ENCODE measurements at places on chromosomes 16 and 17. TPM values are rescaled to one million over a fixed set of nuclear protein-coding genes. Genes with fewer than 3 reads are reported as not detected.

- peak; percentile 14 for DNase-seq
Observed at GRCh38 chr16:60363566-60363965, 1629.5 kb upstream of the GOT2 start.

DNA sequence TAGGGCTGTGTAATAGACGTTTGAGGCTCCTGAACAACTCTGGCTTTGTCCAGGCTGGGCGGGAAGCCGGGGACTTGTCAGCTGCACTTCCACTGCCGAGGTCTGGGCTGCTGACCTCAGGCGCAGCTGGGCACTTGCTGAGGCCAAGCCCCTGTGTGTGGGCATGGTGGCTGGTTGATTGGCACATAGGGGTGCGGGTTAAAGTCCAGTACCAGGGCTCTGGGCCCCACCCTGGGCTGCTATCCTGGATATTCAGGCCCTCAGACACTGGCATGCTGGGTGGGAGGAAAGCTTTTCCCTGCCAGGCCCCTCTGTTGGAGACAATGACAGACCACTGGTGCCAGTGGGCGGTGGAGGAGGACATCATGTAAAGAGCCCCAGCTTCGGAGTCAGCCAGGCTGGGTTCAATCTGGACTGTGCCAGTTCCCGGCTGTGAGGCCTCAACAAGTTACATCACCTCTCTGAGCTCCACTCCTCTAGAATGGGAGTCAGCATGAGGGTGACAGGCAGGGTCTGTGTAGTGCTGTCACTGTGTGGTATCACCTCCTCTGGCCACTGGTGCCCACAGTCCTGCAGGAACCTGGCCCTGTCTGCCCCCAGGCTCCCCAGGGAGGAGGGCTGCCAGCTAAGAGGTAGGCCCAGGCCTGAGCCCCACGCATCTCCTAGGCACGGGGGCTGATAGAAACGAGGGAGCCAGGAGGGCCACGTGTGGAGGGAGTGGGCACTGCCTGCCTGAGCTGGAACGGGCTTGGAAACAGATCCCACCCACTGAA lies 42.5 kb downstream of the PSME3IP1 start:
- no peak for DNase-seq

DNA sequence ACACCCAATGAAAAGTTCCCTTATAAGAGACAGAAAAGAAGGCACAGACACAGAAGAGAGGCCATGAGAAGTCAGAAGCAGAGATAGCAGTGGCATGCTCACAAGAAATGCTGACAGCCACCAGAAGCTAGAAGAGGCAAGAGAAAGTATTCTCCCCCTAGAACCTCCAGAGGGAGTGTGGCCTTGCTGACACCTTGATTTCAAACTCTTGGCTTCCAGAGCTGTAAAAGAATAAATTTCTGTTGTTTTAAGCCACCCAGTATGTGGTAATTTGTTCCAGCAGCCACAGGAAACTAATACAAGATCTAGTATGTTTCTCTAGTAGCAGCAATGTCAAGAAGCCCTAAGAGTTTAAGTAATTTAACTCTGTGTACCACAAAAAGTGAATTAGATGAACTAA lies 87.2 kb upstream of the NOG start:
- no peak for DNase-seq

DNA sequence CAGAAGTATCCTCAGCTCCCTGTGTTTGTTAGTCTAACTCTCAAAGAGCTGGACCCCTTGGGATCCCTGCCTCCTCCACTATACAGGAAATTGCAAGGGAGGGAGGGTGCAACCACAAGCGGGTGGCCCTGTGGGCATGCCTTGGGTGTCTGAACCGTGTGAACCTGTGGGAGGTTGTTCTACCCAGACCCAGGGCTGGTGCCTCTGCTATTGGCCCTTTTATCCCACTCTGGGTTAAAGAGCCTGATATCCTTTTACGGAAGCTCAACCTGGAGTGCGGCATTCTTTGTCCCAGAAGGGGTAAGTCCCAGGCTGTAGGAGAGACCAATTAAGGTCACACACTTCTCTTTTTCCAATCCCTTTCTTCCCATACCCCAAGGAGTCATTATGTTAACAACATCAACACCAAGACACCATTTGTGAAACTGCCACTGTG lies 53.4 kb downstream of the ARSG start:
- no peak for DNase-seq

The NPIPB13 gene
- 5.3 TPM for polyA plus RNA-seq

The CCDC47 gene
- 76.6 TPM for polyA plus RNA-seq

DNA sequence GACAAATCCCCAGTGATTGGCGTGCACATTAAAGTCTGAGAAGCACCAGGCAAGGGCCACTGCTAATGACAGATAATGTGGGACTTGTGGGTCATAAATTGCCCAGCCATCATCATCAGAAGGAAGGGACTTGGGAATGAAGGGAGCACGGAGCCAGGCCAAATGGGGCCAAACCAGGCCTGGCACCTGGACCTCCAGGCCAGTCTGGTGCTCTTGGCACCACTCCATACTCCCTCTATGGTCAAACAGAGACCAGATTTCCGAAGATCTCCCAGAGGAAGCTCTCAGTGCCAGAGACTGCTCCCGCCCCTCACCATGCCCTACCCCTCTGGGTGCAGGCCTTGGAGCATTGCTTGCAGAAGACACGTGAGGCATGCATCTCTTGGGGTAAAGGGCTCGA lies 142.2 kb downstream of the CCDC182 start:
- no peak for DNase-seq

DNA sequence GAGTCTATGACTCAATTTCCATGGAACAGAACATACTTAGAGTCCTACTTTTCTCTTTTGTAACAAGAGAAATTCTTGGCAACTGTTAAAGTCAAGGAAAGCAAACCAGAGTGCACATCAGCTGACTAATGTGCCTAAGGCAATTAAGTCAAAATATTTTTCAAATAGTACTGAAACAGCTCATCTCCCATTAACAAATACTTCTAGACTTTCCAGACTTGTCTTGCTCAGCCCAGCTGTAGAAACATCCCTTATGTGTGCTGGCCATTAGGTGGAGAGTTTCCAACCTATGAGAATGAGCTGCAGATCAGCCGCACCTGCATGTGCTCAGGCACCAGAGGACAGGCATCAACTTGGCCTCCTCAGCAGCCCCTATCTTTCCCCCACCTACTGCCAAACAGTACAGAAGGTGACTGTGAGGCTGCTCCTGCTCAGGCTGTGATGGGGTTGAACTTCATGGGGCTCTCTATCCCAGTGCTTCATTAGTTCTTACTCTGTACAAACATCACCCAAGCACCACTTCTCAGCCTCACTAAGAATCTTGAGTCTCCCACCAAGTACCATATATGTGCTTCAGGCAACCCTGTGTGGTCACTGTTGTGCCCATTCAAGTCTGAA lies 32.2 kb downstream of the TEX2 start:
- DNase-seq, result no peak

DNA sequence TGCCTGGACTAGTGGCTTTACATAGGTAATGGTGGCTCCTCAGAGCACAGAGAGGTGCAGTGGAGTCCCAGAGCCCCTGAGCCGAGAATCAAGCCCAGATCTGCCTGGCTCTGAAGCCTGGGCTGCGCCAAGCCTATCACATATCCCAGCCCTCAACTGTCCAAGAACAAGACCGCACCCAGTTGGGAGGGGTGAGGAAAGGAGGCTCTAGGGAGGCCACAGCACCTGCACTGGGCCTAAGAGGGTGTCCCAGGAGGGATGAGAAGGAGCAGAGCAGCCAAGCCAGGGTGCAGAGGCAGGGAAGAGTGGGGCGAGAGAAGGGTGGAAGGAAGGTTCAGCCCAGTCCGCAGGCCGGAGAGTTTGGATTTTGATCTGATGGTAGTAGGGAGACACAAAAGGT lies 941 bp upstream of the RNF112 start:
- no peak for DNase-seq

DNA sequence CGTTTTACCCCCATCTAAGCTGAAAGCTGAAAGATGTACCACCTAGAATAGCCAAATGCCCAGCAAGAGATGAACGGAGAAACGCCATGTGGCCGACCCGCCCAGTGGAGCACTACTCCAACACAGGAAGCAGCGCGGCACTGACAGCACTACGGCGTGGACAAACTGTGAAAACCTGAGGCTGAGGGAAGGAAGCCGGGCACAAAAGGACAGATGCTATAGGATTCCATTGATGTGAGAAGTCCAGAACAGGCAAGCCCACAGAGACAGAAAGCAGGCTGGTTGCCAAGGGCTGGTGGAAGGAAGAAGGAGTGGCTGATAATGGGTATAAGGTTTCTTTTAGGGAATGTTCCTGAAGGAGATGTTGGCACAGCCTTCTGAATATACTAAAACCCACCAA lies 29.4 kb upstream of the SLC38A8 start:
- DNase-seq, result no peak

DNA sequence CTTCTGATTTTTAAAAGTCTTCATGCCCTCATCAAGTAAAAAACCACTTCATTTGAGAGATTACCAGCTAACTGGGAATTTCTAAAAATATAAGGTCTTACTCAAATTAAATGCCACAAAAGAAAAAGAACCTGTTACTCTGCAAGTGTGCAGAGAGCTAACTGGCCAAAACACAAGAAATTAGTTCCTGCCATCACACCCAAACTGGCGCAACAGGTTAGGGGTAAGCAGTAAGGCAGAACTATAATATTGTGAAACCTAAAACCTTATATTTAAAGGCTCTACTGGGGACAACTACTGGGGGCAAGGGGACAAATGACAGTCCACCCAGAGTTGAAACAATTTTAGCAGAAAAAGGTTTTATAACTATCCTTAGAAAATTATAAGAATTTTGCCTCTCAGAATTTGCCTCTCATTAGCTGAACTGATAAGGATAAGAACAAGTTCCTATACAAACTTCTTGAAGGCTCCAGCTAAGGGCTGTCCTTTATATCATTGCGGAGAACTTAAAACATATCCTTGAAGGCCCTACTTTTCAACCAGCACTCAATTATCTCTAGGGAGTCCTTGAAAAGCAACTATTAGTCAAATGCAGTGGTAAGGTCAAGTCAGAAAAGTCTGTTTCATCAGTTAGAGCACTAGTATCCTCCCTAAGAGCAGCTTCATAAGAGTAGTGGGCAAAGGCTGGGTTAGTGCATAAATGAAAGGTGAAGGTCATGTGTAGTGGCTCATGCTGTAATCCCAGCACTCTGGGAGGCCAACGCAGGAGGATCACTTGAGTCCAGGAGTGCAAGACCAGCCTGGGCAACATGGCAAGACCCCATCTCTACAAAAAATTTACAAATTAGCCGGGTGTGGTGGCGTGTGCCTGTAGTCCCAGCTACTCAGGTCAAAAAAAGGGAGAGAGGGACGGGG lies 31.5 kb downstream of the SMURF2 start:
- no peak for DNase-seq

The WDR45B gene
- 171 TPM for polyA plus RNA-seq

The KCNJ18 gene
- not detected for polyA plus RNA-seq

The SLC9A5 gene
- 5.8 TPM for polyA plus RNA-seq

GRCh38 chr16:20968765-20969164 lies 68.2 kb downstream of the LYRM1 start:
- no peak for DNase-seq

DNA sequence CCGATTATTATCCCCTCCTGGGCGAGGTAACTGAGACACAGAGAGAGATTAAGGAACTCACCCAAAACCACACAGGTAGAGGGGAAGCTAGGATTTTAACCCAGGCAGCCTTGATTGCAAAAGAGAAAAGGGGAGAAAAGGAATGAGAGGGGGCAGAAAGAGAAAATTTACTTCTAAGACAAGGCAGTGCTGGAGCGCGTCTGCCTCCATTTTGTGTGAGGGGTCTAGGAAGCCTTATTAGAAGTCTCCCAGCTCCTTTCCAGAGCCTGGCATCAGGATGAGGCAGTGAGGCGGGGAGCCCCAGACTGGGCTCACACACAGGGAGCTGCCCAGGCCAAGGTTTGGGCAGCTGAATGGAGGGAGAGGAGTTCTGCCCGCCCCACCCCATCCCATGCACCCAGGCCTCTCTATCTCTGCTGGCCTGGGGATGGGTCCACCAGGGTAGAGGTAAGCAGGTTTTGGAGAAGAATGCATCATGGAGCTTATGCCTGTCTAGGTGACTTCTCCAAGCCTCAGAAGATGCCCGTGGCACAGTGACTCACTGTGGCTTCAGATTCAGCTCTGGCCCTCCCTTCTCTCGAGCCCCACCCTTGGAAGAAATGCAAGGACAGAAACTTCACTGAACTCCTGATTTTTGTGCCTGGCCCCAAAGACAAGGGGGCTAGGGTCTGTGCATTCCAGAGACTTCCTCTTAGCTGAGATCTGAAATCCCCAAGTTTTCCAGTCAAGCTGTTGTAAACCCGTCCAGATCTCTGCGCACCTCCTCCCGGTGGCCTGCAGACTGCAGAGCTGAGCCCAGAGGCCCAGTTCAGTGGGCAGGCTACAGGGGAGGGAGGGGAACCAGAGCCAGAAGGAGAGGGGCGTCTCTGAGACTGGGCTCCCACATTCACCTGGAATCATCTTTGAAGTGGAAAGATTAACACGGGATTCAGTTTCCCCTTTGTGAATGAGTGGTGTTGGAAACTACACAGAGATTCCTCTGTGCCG lies 95.1 kb upstream of the CDH5 start:
- no peak for DNase-seq
